ENCODE measurements at places on chromosomes 11 and 22.

- H3K27ac ChIP-seq: no peak overlapping the region
- peak overlapping the region; percentile 0 for H3K4me3 ChIP-seq
- H3K4me1 ChIP-seq: peaks cover 18% of the 10 kb centered on the region
- no peaks in the 10 kb centered on the region for H3K27me3 ChIP-seq
- DNase-seq: no peak
Measured at GRCh38 chr22:24727218-24727851, 47.2 kb downstream of the PIWIL3 start.

GRCh38 chr11:68998390-68998911, 14.6 kb downstream of the MRGPRF start:
- peak overlapping the region; percentile 87 for H3K27ac ChIP-seq
- peaks cover 55% of the 10 kb centered on the region for H3K4me1 ChIP-seq
- peaks cover 7% of the 10 kb centered on the region for H3K36me3 ChIP-seq
- H3K27me3 ChIP-seq: no peaks in the 10 kb centered on the region
- no peak for DNase-seq
- H3K4me3 ChIP-seq: no peak overlapping the region

- H3K4me1 ChIP-seq: peaks cover 54% of the 10 kb centered on the region
- peak overlapping the region; percentile 98 for H3K27ac ChIP-seq
- peaks cover 6% of the 10 kb centered on the region for H3K36me3 ChIP-seq
- H3K4me3 ChIP-seq: peak overlapping the region; percentile 81
- no peak for DNase-seq
Measured at GRCh38 chr11:73310661-73311393, 2.8 kb downstream of the ARHGEF17 start.

DNA sequence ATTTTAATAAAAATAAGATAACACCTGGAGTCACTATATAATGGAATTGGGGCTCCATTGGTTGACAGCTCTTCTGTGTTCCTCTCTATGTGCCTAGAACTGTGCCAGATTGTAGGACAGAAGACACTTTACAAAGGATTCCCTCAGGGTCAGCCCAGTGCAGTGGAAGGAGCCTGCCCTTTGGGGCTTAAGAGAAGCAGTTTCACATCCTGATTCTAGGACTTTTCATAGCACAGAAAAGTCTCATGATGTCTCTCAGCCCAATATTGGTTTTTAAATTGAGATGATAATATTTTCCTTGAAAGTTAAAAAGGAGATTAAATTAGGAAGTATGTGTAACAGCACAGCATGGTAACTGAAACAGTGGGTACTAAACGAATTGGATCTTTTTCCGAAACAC, 7.1 kb downstream of the PLAAT4 start:
- no peak overlapping the region for H3K27ac ChIP-seq
- H3K4me1 ChIP-seq: peaks cover 2% of the 10 kb centered on the region
- no peak for DNase-seq
- no peak overlapping the region for H3K4me3 ChIP-seq

GRCh38 chr11:118889797-118890196, 6.1 kb downstream of the CXCR5 start:
- DNase-seq: peak; percentile 81
- H3K4me3 ChIP-seq: no peak overlapping the region
- H3K4me1 ChIP-seq: peaks cover 63% of the 10 kb centered on the region
- peaks cover 8% of the 10 kb centered on the region for H3K36me3 ChIP-seq
